ENCODE measurements at places on chromosomes 2 and 18.

GRCh38 chr18:63161761-63162195, 157.8 kb downstream of the BCL2 start:
- peak; percentile 97 for DNase-seq

DNA sequence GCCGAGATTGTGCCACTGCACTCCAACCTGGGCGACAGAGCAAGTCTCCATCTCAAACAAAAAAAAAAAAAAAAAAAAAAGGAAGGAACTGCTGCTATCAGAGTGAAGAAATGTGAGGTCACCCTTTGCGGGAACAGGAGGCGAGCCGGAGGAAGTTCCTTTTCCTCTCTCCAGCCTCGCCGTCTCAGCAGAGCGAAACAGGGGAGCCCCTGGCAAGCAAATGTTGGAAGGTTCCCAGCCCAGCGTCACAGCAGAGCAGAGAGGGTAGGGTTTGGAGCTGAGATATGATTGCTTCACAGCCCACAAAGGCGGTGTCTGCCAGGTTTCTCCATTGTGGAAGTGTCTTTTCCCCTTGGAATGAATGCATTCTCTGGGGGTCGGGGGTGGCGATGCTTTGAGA, 28.5 kb downstream of the SLC20A1 start:
- no peak for DNase-seq

GRCh38 chr2:29260142-29260772, 145.0 kb downstream of the CLIP4 start:
- DNase-seq: no peak

DNA sequence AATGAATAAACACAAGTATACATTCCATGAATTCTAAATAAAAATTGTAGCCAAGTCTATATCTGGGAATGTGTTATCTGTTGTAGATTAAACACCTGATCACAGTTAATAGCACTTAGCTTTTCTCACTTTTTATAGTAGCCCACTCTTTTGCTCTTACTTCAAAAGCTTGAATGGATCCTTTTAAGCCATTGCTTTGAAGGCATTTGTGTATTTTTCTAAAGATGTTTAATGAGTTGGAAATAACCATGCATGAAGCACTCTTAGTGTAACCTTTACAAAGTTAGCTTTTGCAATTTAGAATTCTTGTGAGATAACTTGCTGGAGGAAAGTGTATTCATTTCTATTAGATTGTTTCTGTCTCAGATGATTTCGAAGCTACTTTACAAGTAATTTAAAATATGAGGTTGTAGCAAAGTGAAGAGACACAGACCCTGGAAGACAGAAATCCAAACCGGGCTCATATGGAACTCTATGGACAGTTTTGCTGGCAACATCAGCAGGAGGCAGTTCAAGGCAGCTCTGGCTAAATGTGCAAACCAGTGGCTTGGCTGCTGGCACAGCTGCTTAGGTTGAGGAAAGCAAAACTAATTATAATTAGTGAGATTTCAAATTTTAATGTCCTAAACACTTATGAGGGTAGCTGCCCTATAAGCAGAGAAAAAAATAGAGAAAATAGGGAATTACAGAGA, 469.8 kb upstream of the ZEB2 start:
- DNase-seq: no peak

GRCh38 chr2:17162713-17163112, 355.5 kb downstream of the RAD51AP2 start:
- no peak for DNase-seq

- DNase-seq: no peak
These were observed 51.4 kb upstream of the RIOK3 start for GRCh38 chr18:23401400-23402347.

DNA sequence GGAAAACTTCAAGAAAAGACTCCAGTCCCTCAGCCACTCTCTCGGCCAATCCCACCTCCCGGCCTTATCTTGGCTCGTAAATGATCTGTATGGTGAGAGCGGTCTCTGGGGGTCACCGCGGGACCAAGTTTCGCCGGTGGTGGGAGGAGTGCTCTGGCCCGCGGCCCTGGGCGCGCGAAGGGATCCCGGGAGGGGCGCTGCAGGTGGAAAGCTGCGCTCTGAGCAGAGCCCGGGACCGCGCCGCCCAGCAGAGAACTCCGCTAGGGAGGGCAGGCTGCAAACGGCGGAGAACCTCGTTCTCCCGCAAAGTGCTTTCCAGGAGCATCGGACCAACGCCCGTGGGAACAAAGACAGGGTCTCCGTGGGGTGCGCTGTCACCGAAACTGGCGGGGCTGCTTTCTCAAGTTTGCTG, 622 bp downstream of the LRP2 start:
- DNase-seq: no peak

DNA sequence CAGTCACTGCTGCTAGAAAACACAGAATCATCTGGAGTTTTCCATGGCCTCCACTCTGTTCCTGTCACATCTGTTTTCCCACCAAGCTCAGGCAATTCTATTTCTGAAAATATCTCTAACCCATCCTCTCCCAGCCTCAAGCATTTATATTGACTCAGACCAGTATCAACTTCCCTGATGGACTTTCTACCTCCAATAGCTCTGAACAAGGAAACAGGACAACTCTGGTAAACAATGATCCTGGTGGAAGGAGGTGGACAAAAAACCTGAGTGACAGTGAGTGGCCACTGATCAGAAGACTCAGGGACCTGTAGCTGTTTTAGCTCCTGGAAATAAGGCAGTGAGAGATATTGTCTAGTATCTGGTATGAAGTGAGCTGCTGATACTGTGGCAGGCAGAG, 23.4 kb downstream of the BMP10 start:
- DNase-seq: no peak

GRCh38 chr2:137747509-137747908, 216.8 kb upstream of the HNMT start:
- no peak for DNase-seq

GRCh38 chr18:3499501-3499900, 49.5 kb downstream of the TGIF1 start:
- no peak for DNase-seq

- peak; percentile 47 for DNase-seq
These were observed 19.0 kb upstream of the CCNYL1 start for GRCh38 chr2:207692206-207693065.
